AG09309 (cell line): ENCODE measurements at places on chromosomes 4 and X.

- DNase-seq, result no peak
These were observed 25.5 kb upstream of the MORC4 start for GRCh38 chrX:107025545-107025944.

DNA sequence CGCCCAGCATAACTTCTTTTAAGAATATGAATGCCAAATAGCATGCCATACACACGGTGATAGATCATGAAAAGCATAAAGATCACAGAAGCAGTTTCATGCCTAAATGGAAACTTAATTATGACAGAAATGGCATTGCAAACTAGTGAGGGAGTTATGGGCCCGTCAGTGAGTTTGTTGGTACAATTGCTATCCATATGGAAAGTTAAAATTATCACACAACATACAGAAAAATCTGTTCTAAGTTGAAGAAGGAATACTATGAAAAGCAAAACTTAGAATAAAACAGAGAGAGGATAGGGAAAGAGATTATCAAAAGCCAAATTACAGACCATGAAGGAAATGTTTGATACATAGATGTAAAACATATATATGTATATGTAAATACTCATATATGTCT, 30.2 kb upstream of the RAP1GDS1 start:
- DNase-seq, result no peak

DNA sequence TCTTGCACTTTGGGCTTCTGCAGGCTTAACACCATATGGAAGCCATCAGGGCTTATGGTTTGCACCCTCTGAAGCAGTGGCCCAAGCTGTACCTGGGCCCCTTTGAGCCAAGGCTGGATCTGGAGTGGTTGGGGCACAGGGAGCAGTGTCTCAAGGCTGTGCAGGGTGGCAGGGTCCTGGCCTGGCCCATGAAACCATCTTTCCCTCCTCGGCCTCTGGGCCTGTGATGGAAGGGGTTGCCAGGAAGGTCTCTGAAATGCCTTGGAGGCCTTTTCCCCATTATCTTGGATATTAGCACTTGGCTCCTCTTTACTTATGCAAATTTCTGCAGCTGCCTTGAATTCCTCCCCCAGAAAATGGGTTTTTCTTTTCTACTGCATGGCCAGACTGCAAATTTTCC, 134.7 kb upstream of the USP9X start:
- no peak for DNase-seq

DNA sequence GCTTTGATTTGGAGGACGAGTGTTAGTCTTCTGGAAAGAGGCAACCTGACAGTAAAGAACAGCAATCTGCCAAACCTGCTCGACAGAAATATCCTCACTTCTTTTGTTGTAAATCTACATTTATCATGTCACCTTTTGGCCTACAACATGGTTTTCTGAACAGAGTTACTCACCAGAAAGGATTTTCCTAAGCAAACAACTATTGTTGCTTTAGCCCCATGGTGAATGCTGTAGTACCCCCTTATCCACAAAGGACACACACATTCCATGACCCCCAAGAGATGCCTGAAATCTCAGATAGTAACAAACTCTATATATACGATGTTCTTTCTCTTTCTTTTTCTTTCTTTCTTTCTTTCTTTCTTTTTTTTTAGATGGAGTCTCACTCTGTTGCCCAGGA, 42.7 kb downstream of the TMEM150C start:
- no peak for DNase-seq

DNA sequence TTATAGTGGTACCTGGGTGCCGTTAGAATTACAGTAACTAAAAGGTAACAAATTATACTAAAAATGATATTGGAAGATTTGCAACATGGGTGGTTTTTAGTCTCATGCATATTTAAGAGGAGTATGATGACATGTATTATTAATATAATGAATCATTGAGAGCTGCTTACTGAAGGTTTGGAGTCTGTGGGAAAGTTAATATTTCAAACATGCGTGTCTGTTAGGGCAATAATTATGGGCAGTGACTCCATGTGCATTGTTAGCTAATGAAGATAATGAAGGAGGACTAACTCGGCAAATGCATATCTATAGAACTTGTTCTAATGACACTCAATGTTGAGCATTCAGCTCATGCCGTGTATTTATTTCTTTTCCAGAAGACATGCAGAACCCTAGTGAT, 47.1 kb downstream of the MTHFD2L start:
- no peak for DNase-seq
